ENCODE measurements at places on chromosomes 1 and 21. TPM values are rescaled to one million over a fixed set of nuclear protein-coding genes. Genes with fewer than 3 reads are reported as not detected.

DNA sequence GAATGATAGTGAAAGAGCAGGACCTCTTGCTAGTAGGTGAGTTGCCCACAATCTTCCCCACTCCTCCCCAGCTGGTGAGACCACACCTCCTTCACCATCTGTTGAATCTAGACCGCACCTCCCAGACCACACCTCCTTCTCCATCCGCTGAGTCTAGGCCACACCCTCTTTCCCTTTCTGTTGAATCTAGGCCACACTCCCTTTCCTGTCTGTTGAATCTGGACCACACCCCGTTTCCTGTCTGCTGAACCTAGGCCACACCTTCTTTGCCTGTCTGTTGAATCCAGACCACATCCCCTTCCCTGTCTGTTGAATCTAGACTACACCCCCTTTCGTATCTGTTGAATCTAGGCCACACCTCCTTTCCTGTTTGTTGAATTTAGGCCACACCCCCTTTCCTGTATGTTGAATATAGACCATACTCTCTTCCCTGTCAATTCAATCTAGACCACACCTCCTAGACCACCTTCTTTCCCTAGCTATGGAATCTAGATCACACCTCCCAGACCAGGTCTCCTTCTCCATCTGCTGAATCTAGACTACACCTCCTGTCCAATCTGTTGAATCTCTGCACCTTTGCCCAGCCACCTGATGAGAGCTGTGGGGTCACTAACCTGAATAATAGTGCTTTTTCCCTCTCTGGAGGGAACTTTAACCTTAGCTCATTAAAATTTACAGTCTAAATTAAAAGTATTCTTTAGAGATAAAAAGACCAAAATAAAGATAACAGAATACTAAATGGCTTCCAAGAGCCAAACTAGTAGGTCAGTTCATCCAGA lies 116.3 kb downstream of the DAB1 start:
- H3K4me3 ChIP-seq, result no peak overlapping the region
- peak; percentile 42 for DNase-seq

DNA sequence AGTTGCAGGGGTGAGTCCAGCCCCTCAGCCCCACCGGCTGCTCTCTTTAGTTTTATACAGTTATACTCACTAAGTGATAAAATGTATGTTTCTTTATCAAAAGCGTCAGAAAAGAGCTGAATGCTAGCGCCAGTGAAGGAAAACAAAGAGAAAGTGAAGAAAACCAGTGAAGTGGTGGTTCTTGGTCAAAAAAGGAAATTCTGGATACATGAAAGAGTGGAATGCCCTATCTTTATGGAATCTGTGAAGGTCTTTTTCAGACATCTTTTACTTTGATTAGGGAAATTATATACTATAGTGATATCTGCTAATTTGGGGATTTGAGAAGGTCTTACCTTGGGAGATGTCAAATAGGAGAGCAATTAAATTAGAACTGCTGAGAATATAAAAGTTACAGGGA lies 41.3 kb downstream of the GPR3 start:
- H3K4me3 ChIP-seq, result no peak overlapping the region
- peaks cover 33% of the 10 kb centered on the region for H3K4me1 ChIP-seq
- no peak overlapping the region for H3K27ac ChIP-seq

- no peak overlapping the region for H3K4me3 ChIP-seq
- no peaks in the 10 kb centered on the region for H3K36me3 ChIP-seq
- H3K27ac ChIP-seq, result no peak overlapping the region
- no peaks in the 10 kb centered on the region for H3K27me3 ChIP-seq
Measured at GRCh38 chr1:202564958-202565495, 145.2 kb downstream of the SYT2 start.

- peak overlapping the region; percentile 75 for H3K4me3 ChIP-seq
- peak overlapping the region; percentile 88 for H3K27ac ChIP-seq
- no peaks in the 10 kb centered on the region for H3K36me3 ChIP-seq
- no peak for DNase-seq
- H3K27me3 ChIP-seq, result no peaks in the 10 kb centered on the region
Measured at GRCh38 chr1:11013160-11013531, 692 bp downstream of the TARDBP start.

DNA sequence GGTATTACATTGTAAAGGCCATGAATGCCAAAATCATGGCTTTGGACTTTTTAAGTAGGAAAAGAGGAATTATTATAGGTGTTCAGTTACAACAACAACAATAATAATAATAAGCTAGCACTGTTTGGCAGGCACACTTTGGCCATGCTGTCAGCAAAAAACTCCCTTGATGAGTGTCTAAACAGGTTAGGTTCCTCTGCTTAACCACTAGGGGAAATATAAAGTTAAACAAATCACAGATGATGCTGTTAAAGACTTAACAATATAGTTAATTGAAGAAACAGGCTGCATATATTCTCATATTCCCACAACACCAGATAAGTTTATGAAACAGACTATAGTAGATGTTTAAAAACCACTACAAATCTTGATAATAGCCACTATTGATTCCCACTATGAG lies 46.4 kb downstream of the RGS21 start:
- H3K4me1 ChIP-seq, result no peaks in the 10 kb centered on the region
- H3K36me3 ChIP-seq, result no peaks in the 10 kb centered on the region
- H3K27ac ChIP-seq, result no peak overlapping the region
- H3K4me3 ChIP-seq, result no peak overlapping the region
- DNase-seq, result no peak

GRCh38 chr1:201317551-201317950 lies 34.2 kb downstream of the PKP1 start:
- H3K4me3 ChIP-seq, result no peak overlapping the region
- H3K4me1 ChIP-seq, result no peaks in the 10 kb centered on the region
- H3K36me3 ChIP-seq, result no peaks in the 10 kb centered on the region
- no peak for DNase-seq

DNA sequence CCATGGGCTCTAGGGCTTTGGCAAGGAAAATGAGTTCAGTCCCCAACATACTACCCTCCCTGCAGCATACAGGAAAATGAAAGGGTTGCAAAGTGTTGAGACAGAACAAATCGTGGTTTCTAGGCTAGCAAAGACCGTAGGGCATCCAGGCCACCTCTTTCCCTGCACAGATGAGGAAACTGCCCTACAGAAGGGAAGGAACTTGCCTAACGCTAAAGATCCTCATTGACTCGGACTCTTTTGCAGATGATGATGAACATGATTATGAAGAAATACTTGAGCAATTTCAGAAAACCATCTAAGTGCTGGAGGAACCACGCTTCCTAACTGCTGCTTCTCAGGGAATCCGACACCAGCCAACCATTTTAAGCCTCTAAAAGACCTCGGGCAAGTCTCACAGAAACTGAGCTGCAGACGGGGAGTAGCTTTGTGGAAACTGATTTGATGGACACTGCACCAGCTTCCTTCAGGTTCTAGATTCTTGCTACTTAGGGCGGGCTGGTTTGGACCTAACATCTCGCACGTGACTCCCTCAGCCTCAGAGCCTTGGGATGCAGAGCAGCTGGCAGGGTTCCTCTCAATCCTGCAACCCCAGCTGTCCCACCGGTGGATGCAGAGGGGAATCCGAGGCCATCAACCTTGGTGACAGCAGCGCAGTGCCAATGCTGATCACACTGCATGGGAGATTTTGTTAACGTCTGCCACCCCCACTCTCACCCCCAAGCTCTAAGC lies 13.4 kb downstream of the THEMIS2 start:
- no peak overlapping the region for H3K4me3 ChIP-seq
- no peak for DNase-seq
- no peak overlapping the region for H3K27ac ChIP-seq
- no peaks in the 10 kb centered on the region for H3K36me3 ChIP-seq
- H3K4me1 ChIP-seq, result no peaks in the 10 kb centered on the region

- peak overlapping the region; percentile 100 for H3K27ac ChIP-seq
- H3K27me3 ChIP-seq, result no peaks in the 10 kb centered on the region
- peak overlapping the region; percentile 45 for H3K4me3 ChIP-seq
- peak; percentile 87 for DNase-seq
- no peaks in the 10 kb centered on the region for H3K36me3 ChIP-seq
Measured at GRCh38 chr1:22053017-22053860, 730 bp downstream of the CDC42 start.

- no peaks in the 10 kb centered on the region for H3K4me1 ChIP-seq
- no peaks in the 10 kb centered on the region for H3K36me3 ChIP-seq
- no peaks in the 10 kb centered on the region for H3K27me3 ChIP-seq
Measured at GRCh38 chr1:159429074-159429861, 2.7 kb upstream of the OR10J4 start.

- peaks cover 3% of the 10 kb centered on the region for H3K27me3 ChIP-seq
- no peak for DNase-seq
- H3K4me1 ChIP-seq, result no peaks in the 10 kb centered on the region
- H3K36me3 ChIP-seq, result no peaks in the 10 kb centered on the region
Measured at GRCh38 chr1:29361686-29362085, 125.4 kb downstream of the PTPRU start.

GRCh38 chr1:67705735-67706453 lies 20.9 kb downstream of the GADD45A start:
- no peaks in the 10 kb centered on the region for H3K27me3 ChIP-seq
- H3K4me3 ChIP-seq, result no peak overlapping the region
- no peaks in the 10 kb centered on the region for H3K36me3 ChIP-seq

The C1QB gene
- polyA plus RNA-seq, result 11.9 TPM

The TDRD5 gene
- not detected for polyA plus RNA-seq

The SYCP1 gene
- polyA plus RNA-seq, result not detected

The FAM151A gene
- 13.5 TPM for polyA plus RNA-seq

The PROX1 gene
- 6.7 TPM for polyA plus RNA-seq

The SLC9C2 gene
- 1.1 TPM for polyA plus RNA-seq

The CRYAA gene
- not detected for polyA plus RNA-seq

The CASZ1 gene
- polyA plus RNA-seq, result 8.3 TPM

The AK4 gene
- 50.5 TPM for polyA plus RNA-seq

The LAMB3 gene
- polyA plus RNA-seq, result 48.8 TPM

The KCNK2 gene
- 1.8 TPM for polyA plus RNA-seq

The HSF2BP gene
- polyA plus RNA-seq, result 1.3 TPM

The LMOD1 gene
- polyA plus RNA-seq, result 6.4 TPM

All from hepatocyte (in vitro differentiated cells).